ENCODE measurements at places on chromosomes 13 and 19.

DNA sequence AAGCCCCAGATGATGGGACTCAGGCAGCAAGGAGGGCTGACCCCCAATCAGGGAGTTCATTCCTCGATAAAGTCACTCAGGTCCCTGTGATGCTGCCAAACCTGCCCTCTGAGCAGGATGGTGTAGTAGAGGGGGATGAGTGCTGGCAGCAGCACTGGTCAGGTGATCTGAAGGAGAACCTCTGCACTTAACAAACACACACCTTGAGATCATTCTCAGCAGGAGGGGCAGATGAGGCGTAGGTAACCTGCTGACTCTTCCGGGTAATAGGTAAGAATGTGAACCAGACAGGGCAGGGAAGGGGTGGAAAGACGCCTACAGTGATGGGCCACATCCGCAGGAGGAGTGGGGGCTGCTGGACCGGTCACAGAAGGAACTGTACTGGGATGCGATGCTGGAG, 3.2 kb downstream of the ZNF446 start:
- DNase-seq: no peak

DNA sequence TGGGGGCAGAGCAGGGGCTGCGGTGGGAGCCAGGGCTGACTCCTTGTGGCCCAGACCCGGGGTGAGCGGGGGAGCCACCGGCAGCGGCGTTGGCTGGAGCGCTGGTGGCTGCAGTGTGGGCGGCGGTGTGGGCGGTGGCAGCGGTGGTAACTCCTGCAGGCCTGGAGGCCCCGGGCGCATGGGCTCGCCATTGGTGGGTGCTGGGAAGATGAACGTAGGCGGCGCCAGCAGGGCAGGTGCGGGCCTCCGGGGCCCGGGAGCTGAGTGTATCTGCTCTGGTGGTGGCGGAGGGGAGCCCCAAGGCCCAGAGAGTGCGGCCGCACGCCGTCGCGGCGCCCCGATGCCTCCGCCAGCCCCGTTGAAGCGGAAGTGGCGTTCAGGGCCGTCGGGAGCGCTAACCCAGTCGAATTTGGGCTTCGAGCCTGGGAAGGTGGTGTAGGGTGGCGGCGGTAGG, 2.0 kb downstream of the GGN start:
- no peak for DNase-seq

GRCh38 chr13:113144255-113144629, 14.2 kb upstream of the PROZ start:
- DNase-seq: no peak

DNA sequence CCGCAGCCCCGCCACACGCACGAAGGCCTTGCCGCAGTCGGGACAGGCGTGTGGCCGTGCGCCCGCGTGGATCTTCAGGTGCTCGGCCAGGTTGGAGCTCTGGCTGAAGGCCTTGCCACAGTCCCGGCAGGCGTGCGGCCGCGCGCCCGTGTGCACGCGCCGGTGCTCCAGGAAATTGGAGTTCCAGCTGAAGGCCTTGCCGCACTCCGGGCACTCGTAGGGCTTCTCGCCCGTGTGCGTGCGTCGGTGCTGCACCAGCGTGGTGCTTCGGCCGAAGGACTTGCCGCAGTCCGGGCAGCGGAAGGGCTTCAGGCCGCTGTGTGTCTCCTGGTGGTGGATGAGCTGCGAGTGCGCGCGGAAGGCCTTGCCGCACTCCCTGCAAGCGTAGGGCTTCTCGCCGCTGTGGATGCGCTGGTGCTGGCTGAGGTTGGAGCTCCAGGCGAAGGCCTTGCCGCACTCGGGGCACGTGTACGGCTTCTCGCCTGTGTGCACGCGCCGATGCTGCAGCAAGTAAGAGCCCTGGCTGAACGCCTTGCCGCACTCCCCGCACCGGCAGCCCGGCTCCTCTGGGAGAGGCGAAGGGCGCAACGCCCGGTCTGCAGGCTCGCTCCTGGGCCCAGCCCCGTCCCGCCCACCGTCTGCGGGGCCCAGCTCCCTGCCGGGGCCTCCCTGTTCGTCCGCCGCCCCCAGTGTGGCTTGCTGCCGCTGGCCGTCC, 3.6 kb upstream of the A1BG start:
- DNase-seq: no peak

DNA sequence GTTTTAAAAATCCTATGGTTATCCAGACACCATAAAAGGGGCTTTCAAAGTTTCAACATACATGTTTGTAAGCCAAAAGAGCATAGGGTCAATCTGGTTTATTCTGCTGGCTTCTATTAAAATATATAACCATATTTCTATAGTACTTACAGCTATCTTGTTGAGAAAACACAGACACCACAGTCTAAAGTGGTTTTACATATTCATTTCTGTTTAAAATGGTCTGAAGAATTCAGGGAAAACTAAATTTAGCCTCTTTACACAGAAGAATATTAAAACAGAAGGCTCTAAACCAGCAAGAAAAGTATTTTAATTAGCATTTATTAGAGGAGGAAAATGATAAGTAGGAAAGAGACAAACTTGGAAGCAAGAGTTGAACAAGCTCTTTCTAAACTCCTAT, 203.9 kb downstream of the LHFPL6 start:
- no peak for DNase-seq

- no peak for DNase-seq
Measured at GRCh38 chr13:33376212-33376611, 90.7 kb upstream of the STARD13 start.

DNA sequence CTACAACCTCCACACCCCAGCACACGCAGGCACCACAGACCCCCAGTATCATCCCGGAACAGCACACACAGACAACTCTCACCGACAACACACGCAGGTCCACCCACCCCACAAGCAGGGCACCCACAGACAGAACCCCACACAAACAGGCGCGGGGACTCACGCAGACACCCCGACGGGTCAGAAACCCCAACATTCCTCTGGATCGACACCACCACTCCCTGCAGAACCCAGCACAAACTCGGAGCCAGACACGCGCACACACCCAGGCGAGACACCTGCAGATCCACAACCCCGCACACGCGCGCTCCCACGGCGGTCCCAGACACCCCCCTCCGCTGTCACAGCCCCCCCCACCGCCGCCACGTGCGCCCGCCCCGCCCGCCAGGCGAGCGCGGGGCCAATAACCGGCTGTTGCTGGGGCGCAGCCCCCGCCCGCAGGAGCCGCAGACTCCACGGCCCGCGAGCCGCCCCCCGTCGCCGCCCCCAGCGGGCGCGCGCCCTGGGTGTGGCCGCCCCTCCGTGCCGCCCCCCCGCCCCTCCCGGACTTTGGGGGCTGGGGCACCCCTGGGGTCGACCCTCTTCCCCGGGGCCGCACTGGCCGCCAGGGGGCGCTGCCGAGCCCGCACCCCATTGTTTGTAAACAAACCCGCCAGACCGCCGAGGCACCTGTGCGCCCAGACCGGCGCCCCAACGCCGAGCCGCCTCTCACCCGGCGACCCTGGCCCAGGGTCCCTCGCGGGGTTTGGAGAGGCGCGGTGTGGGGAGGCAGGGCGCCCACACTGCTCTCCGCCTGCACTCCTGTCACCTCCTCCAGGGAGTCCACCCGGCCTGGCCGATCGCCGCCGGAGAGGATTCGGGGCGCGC, 712 bp downstream of the BBC3 start:
- DNase-seq: no peak

DNA sequence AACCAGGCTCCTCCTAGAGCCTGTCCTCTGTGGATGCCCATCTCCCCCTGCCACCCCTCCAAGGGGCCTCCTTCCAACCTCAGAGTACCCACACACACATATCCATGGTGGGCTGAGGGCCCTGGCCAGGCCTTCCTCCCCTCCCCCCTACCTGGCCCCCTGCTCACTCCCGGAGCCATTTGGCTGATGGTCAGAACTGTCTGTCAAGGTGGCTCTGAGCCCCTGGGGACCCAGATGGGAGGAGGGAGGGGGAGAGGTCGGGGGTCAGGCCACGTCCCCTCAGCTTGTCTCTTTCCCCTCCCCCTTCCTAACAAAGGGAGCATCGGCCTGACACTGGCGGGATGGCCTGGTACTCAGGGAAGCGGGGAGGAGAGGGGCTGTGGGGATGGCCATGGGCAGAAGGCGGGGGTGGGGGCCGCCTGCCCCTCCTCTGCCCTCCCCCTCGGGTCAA, 18.7 kb upstream of the POU2F2 start:
- DNase-seq: no peak

GRCh38 chr13:39887387-39887786, 231.9 kb downstream of the COG6 start:
- DNase-seq: no peak

- no peak for DNase-seq
Measured at GRCh38 chr19:45118106-45118505, 25.1 kb downstream of the PPP1R37 start.

DNA sequence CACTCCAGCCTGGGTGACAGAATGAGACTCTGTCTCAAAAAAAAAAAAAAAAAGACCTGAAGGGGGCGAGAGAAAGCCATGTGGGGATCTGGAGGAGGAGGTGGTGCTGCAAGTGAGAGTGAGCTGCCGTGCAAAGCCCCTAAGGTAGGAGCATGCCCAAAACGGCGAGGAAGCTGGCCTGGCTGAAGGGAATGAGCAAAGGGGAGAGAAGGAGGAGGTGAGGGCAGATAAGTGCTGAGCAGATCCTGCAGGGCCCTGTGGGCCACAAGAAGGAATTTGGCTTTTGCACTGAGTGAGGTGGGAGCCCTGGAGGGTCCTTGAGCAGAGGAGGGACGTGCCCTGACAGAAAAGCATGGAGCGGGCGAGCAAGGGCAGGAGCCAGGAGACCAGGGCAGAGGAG, 19.4 kb upstream of the ADGRE5 start:
- DNase-seq: peak; percentile 44

- peak; percentile 69 for DNase-seq
Measured at GRCh38 chr13:48504606-48505005, 28.3 kb downstream of the RCBTB2 start.

GRCh38 chr13:78758549-78758948, 99.6 kb upstream of the OBI1 start:
- DNase-seq: no peak

- DNase-seq: no peak
Measured at GRCh38 chr19:3065675-3066357, 3.5 kb upstream of the TLE5 start.

DNA sequence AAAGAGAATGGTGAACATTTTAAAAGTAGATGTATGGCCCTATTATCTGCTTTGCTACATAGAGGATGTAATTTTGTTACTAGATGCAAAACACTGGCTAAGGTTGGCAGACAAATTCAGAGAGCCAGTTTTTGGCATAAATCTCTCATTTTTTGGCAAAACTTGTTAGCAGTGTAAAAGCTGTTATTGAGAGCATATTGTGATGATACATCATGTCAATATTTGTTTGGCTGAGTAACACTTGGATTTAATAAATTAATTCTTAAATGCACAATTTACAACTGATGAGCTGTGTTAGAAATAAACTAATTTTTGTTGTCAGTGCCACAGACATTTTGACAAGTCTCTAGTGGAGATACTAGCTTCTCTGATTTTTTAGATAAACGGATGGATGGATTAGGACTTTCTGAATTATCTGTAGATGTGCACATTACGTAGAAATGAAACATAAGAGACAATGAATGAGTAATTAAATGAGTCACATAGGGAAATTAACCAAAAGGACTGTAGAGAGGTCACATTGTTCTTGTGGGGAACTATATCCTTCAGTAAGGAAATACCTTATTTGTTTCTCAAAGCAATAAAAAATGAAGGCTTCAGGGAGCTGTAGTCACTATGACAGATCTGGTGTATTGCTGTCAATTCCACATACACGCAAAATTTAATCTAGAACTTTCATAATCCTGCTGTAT, 17.4 kb downstream of the UFM1 start:
- DNase-seq: no peak

- peak; percentile 54 for DNase-seq
Measured at GRCh38 chr13:39612023-39612637, 9.1 kb upstream of the LHFPL6 start.

DNA sequence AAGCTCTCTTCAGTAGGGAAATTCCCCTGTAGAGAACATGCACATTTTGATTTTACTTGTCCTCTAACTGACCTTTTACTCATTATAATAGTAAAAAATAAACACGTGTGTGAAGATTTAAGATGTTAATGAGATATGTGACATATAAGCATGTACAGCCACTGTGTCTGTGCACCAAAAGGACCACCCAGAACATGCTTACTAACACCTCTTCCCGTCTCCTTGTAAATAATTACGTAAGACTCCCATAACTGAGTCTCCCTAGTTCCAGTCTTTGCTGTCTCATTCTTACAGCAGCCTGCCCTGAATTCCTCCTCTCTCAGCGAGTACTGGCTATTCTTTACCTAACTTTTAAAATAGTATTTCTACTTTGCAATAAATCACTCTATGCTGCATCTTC, 53.6 kb downstream of the ZNF100 start:
- no peak for DNase-seq

GRCh38 chr13:74026753-74027152, 107.5 kb downstream of the KLF12 start:
- peak; percentile 88 for DNase-seq

DNA sequence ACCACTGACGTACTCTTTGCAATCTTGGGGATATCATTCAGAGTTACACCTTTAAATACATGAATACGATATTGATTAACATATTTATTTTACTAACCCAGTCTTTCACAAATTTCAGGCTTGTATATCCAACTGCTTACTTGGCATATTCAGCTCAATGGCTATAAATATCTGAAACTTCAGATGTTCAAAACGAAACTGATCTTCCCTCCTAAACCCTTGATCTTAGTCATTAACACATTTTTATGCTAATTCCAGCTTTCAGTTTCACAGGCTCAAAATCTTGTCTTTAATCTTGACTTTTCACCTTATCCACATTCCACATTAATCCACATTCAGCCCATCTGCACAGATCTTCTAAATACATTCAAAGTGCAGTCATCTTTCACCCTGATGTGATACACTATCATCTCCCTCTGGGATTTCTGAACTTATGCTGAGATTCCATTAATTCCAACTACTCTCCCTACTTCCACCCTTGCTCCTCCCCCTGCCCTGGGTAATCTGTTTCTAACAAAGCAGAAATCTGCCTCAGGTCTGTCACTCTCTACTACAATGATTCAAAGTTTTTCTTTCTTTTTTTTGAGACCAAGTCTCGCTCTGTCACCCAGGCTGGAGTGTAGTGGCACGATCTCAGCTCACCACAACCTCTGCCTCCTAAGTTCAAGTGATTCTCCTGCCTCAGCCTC, 387.2 kb downstream of the GPC5 start:
- DNase-seq: no peak

DNA sequence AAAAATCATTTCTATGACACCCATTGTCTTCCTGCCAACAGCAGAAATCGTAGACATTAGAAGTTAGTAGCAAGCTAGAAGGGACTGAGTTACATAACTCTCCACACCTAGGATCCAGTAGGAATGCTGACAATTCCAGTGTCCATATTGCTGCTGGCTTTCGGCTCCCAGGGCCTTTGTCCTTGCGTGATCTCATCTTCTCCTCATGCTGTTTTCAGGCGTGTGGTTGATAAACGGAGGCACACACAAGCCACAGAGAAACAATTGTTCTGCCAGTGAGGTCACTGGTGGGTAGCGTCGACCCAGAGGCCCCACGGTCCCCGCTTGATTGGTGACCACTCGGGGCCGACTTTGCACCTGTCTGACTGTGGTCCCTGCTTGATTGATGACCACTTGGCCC, 31.6 kb upstream of the F7 start:
- no peak for DNase-seq

DNA sequence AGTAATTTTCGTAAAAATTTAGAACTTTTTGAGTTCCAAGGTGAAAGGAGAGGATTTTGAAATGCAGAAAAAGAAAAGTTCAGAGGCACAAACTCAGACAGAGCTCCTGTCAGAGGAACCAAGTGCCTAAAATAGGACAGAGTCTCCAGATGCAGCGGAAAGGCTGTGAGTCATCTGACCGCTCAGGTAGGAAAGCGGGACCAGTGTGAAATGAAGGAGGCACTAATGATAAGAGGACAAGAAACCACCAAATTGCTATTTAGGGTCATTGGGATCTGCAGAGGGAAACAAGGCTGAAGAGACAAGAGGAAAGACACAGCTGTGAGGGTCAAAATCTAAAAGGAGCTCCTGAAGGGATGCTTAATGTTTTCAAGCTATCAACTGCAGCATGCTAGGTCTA, 34.9 kb downstream of the IRS2 start:
- DNase-seq: no peak

Data from Jurkat, Clone E6-1 (cell line).